ENCODE measurements at places on chromosomes 11 and 22. TPM values are rescaled to one million over a fixed set of nuclear protein-coding genes. Genes with fewer than 3 reads are reported as not detected.

DNA sequence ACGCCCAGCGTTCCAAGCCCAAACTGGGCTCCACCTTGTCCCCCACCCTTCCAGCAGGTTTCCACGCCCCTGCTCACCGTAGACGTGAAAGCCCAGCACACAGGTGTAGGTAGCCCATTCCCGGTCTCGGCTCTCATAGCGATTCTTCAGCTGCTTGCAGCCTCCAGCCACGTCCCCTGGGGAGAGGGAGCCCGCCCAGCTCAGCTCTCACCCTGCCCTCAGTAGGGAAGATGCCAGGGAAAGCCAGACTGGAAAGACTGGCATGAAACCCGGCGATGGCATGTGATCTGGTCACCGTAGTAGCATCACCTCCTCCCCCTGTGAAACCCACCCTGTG, 1.4 kb upstream of the MTA2 start:
- DNase-seq: no peak
- H3K27me3 ChIP-seq: no peaks in the 10 kb centered on the region
- H3K4me1 ChIP-seq: peaks cover 43% of the 10 kb centered on the region
- H3K4me3 ChIP-seq: peak overlapping the region; percentile 85

MYEOV gene
- total RNA-seq: 8.9 TPM

LYVE1 gene
- not detected for total RNA-seq

DNA sequence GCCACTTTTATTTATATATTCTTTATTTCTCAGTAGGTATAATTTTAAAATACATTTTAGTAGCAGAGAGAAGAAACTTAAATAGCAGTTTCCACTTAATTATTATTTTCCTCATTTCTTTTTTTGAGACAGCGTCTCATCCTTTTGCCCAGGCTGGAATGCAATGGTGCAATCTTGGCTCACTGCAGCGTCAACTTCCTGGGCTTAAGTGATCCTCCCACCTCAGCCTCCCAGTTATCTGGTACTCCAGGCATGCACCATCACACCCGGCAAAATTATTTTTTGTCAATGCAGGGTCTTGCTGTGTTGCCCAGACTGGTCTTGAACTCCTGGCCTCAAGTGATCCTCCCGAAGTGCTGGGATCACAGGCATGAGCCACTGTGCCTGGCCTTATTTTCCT, 38.3 kb downstream of the ATG13 start:
- DNase-seq: no peak
- no peak overlapping the region for H3K4me3 ChIP-seq
- H3K27ac ChIP-seq: peak overlapping the region; percentile 16
- no peaks in the 10 kb centered on the region for H3K27me3 ChIP-seq
- peaks cover 3% of the 10 kb centered on the region for H3K4me1 ChIP-seq

DNA sequence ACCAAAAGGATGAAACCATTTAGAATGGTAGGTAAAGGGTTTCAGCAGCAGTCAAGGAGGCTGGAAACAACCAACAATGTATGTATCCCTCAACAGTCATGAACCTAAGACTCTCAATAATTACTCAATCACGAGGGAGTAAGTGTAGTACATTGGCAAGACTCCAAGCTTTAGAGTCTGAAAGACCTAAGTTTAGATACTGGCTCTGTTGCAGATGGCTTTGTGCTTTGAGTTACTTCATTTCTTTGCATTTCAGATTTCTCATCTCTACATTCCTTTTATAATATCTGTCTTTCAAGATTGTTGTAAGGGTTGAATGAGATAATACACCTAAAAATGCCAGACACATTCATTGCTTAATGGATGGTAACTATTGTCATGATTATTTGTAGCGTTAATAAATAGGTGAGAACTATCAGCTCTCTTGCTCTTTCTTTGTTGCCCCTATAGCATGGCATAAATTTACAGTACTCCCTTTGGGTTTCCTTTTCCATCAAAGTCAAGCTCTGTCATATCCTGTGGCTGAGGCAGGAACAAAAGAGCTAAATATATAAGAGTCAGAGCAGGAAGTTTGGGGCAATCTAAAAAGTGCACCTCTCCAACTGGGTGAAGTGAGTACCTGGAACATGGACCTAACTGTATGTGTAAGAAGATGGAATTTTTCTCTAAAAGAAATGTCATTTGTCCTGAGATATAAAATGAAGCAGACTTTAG, 228.2 kb upstream of the ZC3H12C start:
- no peaks in the 10 kb centered on the region for H3K27me3 ChIP-seq
- H3K27ac ChIP-seq: no peak overlapping the region
- DNase-seq: no peak
- H3K4me3 ChIP-seq: no peak overlapping the region
- no peaks in the 10 kb centered on the region for H3K36me3 ChIP-seq
- H3K4me1 ChIP-seq: no peaks in the 10 kb centered on the region

KREMEN1 gene
- 0.26 TPM for total RNA-seq

- DNase-seq: peak; percentile 67
- H3K27ac ChIP-seq: peak within 1 kb of the TSS; percentile 96
- no peaks in the 10 kb centered on the region for H3K36me3 ChIP-seq
- H3K27me3 ChIP-seq: no peaks in the 10 kb centered on the region
- peak within 1 kb of the TSS; percentile 96 for H3K4me3 ChIP-seq
- H3K4me1 ChIP-seq: peaks cover 64% of the 10 kb centered on the region
These were observed at the start of gene MFNG for GRCh38 chr22:37486224-37486845. MFNG (minus strand) TSS chr22:37486384; CDS start chr22:37486177, 207 bp downstream.

- no peaks in the 10 kb centered on the region for H3K36me3 ChIP-seq
- H3K27ac ChIP-seq: peak overlapping the region; percentile 79
- no peaks in the 10 kb centered on the region for H3K27me3 ChIP-seq
- H3K4me1 ChIP-seq: peaks cover 8% of the 10 kb centered on the region
- H3K4me3 ChIP-seq: no peak overlapping the region
These were observed 53.2 kb upstream of the FTH1 start for GRCh38 chr11:62020661-62021060.

C22orf42 gene
- total RNA-seq: not detected

DNA sequence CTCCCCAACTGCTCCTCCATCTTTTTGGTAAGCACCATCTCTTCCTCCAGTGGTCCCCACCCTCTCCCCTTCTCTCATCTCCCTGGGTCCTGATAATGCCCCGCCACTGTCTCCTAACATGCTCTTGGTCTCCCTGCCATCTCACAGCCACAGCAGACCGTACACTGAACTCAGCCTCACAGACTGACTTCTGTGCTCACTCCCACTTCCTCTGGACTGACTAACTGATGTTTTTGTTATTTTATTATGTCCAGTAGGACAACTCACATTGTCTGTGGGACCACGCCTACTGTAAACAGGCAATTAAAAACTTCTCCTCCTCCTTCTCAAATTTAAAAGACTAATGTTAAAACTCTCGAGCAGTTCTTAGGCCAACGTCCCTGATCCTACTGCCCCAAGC, 2.6 kb upstream of the GNAZ start:
- no peak overlapping the region for H3K4me3 ChIP-seq
- peaks cover 19% of the 10 kb centered on the region for H3K4me1 ChIP-seq

GRCh38 chr11:6611963-6612212, 128 bp downstream of the TAF10 start:
- H3K4me3 ChIP-seq: no peak overlapping the region
- no peak overlapping the region for H3K27ac ChIP-seq
- no peak for DNase-seq
- no peaks in the 10 kb centered on the region for H3K27me3 ChIP-seq
- peaks cover 41% of the 10 kb centered on the region for H3K4me1 ChIP-seq

- no peaks in the 10 kb centered on the region for H3K27me3 ChIP-seq
- H3K4me1 ChIP-seq: peaks cover 3% of the 10 kb centered on the region
- no peak overlapping the region for H3K4me3 ChIP-seq
- no peaks in the 10 kb centered on the region for H3K36me3 ChIP-seq
These were observed 54.4 kb downstream of the DGCR2 start for GRCh38 chr22:19067696-19068348.

GRCh38 chr11:17514476-17514875, 29.7 kb downstream of the USH1C start:
- H3K4me1 ChIP-seq: peaks cover 5% of the 10 kb centered on the region
- no peak for DNase-seq
- no peak overlapping the region for H3K27ac ChIP-seq
- peaks cover 2% of the 10 kb centered on the region for H3K36me3 ChIP-seq
- H3K4me3 ChIP-seq: no peak overlapping the region

TAF6L gene
- total RNA-seq: 14.1 TPM

HOATZ gene
- not detected for total RNA-seq

TPH1 gene
- 0.73 TPM for total RNA-seq

DNA sequence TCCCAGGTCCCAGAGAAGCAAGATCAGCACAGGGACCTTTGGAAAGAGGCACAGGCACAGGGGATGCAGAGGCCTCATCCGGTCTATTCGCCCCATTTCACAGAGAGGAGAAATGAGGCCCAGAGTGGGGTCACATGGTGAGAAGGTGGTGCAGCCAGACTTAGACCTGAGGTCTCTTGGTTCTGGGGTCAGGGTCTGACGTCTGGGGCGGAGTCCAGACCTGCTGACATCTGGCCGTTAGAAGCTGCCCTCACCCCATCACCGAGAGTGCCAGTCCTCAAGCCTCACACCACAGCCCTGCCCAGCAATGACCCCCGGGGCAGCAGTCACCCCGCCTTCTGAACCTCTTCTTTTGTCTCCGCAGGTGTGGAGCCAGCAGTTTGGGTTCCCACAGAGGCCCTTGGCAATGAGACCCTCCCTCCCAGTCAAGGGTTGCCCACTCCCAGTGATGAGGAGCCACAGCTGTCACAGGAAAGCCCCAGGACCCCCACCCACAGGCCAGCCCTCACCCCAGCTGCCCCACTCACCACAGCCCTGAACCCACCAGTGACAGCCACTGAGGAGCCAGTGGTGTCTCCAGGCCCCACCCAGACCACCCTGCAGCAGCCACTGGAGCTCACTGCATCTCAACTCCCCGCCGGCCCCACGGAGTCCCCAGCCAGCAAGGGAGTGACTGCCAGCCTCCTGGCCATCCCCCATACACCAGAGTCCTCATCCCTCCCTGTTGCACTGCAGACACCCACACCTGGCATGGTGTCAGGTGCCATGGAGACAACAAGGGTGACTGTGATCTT, 62.4 kb downstream of the OTOG start:
- H3K36me3 ChIP-seq: no peaks in the 10 kb centered on the region
- H3K27ac ChIP-seq: no peak overlapping the region
- no peak overlapping the region for H3K4me3 ChIP-seq

- peaks cover 24% of the 10 kb centered on the region for H3K4me1 ChIP-seq
- peak overlapping the region; percentile 82 for H3K4me3 ChIP-seq
- peaks cover 8% of the 10 kb centered on the region for H3K36me3 ChIP-seq
- DNase-seq: peak; percentile 45
- H3K27me3 ChIP-seq: no peaks in the 10 kb centered on the region
These were observed 450 bp downstream of the MAP4K2 start for GRCh38 chr11:64802370-64803157.

DNA sequence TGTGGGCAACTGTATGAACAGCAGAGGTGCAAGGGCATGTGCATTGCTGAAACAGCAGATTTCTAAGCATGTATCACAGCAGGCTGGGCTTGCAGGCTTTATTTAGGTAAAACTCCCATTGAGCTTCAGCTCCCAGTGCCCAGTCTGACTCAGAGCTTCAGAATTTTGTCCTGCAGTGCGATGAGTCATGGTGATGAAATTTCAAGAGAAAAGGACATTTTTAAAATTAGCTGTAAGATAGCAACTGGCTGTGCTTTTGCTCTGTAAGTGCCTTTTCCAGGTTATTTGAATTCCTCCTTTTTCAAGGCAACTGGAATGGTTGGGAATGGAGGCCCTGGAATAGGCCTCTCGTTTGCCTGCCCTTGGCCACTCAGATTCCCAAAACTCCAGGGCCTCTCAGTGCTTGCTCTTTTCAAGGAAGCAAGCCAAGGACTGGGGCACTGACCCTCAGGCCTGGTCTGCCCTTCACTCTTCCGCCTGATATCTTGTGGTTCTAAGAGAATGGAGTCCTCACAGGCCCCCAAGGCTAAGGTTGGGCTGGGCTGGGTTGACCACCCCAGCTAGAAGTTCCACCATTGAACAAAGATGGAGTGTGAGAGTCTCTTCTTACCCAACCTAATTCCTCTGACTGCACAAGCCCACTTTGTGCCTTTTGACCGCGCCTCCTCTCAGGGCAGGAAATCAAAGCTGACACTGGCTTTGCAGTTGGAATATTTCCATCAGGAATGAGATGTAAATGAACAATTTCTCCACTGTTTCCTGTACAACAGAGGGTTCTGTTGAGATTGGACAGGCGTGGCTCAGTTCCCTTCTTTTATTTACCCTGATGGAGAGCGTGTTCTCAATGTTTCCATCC, 59.5 kb upstream of the PRSS23 start:
- peaks cover 22% of the 10 kb centered on the region for H3K27me3 ChIP-seq
- no peak for DNase-seq
- no peak overlapping the region for H3K4me3 ChIP-seq
- no peak overlapping the region for H3K27ac ChIP-seq
- no peaks in the 10 kb centered on the region for H3K36me3 ChIP-seq
- no peaks in the 10 kb centered on the region for H3K4me1 ChIP-seq

DNA sequence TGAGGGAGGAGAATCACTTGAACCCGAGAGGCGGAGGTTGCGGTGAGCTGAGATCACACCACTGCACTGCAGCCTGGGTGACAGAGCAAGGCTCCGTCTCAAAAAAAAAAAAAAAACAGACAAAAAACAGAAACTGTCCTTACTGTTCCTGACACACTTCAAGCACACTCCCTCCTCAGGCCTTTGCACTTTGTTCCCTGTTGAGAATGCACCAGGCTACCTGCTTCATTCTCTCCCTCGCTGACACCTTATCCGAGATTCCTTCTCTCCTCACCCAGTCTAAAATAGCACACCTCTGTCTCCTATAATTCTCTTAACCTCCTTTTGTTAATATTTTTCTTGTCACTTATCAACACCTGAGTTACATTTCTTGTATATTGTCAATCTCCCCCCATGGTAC, 32.3 kb upstream of the TECTA start:
- H3K4me1 ChIP-seq: peaks cover 2% of the 10 kb centered on the region
- no peaks in the 10 kb centered on the region for H3K27me3 ChIP-seq
- peaks cover 12% of the 10 kb centered on the region for H3K36me3 ChIP-seq
- no peak for DNase-seq
- no peak overlapping the region for H3K4me3 ChIP-seq

GRCh38 chr11:69890476-69890875, 71.3 kb upstream of the FGF3 start:
- no peak overlapping the region for H3K27ac ChIP-seq
- no peak for DNase-seq
- H3K4me1 ChIP-seq: peaks cover 5% of the 10 kb centered on the region
- H3K4me3 ChIP-seq: no peak overlapping the region

DNA sequence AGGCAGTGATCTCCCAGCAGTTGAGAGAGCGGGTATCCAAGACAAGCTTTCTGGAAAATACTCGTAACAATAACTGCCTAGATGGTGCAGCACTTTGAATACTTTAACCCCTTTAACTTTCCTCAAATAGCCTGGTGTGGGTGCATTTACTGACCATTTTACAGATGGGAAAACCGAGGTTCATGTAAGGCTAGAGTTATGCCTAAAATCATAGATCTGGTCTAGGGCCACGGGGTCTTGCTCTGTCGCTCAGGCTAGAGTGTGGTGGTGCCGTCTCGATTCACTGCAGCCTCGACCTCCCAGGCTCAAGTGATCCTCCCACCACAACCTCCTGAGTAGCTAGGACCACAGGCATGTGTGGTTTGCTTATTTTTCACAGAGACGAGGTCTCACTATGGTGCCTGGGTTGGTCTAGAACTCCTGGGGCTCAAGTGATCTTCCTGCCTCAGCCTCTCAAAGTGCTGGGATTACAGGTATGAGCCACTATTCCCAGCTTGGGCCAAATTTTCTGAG, 269.2 kb upstream of the SYN3 start:
- H3K4me1 ChIP-seq: no peaks in the 10 kb centered on the region
- no peaks in the 10 kb centered on the region for H3K36me3 ChIP-seq
- no peak for DNase-seq
- H3K27ac ChIP-seq: no peak overlapping the region
- no peak overlapping the region for H3K4me3 ChIP-seq

GRCh38 chr11:96010683-96011082, 86.8 kb upstream of the MTMR2 start:
- no peak overlapping the region for H3K4me3 ChIP-seq
- no peak for DNase-seq
- H3K36me3 ChIP-seq: no peaks in the 10 kb centered on the region
- peaks cover 39% of the 10 kb centered on the region for H3K4me1 ChIP-seq
- H3K27me3 ChIP-seq: no peaks in the 10 kb centered on the region

Data from T-helper 17 cell (primary cell).